ENCODE measurements at places on chromosomes 5 and 9.

DNA sequence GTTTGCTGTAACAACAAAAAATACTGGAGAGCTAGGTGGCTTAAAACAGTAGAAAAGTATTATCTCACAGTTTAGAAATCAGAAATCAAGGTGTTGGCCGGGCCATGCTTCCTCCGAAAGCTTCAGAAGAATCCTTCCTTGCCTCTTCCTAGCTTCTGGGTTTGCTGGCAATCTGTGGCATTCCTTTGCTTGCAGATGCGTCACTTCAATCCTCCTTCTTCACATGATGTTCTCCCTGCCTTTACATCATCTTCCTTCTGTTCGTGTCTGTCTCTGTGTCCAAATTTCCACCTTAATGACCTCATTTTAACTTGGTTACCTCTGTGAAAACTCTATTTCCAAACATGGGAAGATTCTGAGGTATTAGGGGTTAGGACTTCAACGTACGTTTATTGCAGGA is 90.4 kb upstream of the CHD1 start:
- DNase-seq: no peak

DNA sequence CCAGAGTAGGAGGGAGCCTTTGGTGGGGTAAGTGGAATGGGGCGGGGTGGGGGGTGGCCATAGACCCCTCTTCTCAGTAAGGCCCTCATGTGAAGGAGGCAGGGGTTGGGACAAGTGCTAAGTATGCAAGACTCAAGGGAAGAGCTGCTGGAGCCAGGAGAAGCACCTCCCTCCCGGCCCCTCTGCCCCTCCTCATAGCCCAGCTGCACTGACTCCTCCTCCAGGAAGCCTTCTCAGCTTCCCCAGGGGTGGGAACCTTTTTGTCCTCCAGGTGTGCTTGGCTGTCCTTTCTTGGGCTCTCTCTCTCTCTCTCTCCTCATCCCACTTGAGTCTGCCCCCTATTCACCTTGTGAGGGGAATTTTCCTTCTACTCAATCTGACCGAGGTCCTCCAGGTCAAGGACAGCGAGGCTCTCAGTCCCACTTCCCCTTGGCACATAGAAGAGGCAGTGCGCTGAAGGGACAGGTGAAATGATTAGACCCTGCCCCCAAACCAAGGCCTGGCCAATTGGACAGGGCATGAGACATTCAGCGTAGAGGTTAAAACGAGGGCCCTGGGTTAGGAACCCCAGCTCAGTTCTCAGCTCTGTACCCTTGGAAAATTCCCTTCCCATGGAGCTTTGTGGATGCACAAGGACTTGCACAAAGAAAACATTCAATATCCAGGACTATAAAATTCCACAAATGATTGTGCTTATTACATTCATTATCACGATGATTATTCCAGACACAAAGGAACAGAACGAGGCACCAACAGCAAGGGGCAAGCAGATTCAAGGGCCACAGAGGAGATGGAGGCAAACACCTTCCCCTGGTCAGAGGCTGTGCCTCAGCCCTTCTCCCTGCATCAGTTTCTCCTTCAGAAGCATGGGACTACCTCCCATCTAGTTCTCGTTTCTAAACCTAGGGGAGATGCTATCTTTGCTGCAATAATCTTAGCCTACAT is 45.6 kb upstream of the IL17B start:
- no peak for DNase-seq

DNA sequence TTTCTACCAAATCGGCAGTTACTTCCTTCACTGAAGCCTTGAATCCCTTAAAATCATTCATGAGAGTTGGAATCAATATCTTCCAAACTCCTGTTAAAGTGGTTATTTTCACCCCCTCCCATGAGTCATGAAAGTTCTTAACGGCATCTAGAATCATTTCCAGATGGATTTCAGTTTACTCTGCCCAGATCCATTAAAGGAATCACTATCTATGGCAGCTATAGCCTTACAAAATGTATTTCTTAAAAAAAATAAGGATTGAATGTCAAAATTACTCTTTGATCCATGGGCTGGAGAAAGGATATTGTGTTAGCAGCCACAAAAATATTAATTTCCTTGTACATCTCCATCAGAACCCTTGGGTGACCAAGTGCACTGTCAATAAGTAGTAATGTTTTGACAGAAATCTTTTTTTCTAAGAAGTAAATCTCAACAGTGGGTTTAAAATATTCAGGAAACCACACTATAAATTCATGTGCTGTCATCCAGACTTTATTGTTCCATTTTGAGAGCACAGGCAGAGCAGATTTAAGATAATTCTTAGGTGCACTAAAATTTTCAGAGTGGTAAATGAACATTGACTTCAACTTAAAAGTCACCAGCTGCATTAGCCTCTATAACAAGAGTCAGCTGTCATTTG is 767.7 kb downstream of the DTWD2 start:
- no peak for DNase-seq

DNA sequence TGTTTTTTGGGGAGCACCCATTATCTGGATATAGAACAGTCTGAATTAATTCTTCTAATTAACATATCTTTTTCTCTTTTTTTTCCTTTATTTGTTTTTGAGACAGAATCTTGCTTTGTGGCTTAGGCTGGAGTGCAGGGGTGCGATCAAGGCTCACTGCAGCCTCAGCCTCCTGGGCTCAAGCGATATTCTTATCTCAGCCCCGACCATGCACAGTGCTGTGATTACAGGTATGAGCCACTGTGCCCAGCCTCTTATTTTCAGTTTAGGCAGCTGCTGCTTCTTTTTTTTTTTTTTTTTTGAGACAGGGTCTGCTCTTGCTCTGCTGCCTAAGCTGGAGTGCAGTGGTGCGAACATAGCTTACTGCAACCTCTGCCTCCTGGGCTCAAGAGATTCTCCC is 20.2 kb downstream of the UBE2R2 start:
- DNase-seq: no peak

DNA sequence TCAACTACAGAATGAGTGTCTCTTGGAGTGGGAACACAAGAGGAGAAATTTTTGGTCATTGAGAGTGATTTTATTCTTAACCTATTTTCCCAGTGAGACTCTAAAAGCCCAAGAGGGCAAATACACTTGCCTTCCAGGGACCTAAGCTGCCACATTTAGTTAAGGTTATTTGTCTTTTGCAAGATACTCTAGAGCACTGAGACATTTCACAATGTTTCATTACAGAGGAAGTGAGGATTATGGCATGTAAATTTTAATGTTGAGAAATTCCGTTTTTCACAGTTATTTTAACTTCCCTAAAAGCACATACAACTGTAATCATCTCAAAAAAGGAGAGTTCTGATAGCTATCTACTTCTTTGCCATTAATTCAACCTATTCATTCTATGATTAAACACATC is 38.7 kb upstream of the RAB3C start:
- DNase-seq: no peak

DNA sequence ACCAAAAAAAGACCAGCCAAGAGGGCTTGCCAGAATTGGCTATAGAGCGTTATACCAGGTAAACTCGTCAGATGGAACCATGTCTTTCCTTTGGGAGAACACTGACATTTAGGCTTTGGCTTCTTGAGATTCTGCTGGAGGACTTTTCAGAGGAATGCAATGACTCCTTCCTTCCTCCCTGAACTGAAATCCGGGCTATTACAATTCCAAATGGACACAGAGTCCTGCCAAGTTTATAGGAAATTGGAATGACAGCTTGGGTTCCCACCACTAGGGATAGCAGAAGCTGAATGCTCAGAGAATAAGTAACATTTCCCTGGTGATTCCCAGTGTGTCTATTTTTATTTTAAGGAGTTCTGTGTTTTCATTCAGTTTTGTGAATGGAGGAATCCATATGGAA is 143.0 kb downstream of the FGF1 start:
- DNase-seq: no peak

DNA sequence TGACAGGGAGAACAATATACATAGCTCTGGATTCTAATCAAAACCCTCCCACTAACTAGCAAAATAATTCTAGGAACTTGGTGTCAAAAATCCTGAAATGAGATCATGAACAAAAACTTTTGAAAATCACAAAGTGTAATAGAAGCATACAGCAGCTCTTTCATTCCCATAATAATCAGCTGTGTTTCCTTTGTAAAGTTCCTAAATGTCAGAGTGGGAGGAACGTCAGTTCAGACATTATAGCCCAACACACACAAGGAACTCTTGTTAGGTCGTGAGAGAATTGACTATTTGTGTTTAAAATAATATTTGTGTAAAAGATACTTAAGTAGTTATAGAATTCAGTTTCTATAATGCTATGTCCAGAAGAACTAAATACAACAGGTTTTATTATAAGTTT is 312.8 kb downstream of the SEMA5A start:
- DNase-seq: no peak

- DNase-seq: peak; percentile 20
These were observed 247.4 kb downstream of the SMARCA2 start for GRCh38 chr9:2262386-2263071.

- no peak for DNase-seq
These were observed 151.7 kb upstream of the MOCS2 start for GRCh38 chr5:53261245-53261644.

DNA sequence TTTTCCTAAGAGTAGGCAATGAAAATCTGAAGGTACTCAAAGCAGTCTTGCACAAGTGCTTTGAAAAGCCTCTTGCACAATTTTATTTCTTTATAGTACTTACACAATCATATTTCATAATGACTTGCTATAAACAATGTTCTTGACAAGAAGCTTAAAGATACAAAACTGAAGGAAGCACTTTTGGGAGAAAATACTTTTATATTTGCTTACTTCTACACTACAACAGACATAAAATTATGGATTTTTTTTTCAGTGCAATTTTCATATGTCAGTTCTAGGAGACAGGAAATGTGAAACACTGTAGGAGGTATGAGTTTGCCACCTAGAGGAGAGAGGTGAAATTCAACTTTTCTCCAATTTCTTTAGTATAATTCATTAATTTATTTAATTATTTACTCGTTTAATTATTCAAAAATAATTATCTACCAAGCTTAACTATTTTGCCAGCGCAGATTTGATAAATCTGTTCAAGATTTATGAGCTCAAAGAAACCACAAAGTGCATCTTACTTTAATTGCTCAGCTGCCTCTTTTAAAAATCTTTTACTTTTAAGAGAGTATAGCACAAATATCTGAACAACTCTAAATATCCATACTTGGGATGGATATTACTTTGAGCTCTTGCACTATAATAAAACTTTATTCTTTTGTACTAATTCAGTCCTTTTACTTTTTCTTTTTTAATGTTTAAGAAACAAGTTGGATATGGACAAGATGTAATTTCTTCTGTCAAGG is 29.0 kb upstream of the CDKN2B start:
- peak; percentile 70 for DNase-seq

GRCh38 chr9:128081056-128081455 is 13.0 kb downstream of the SLC25A25 start:
- DNase-seq: peak; percentile 91

DNA sequence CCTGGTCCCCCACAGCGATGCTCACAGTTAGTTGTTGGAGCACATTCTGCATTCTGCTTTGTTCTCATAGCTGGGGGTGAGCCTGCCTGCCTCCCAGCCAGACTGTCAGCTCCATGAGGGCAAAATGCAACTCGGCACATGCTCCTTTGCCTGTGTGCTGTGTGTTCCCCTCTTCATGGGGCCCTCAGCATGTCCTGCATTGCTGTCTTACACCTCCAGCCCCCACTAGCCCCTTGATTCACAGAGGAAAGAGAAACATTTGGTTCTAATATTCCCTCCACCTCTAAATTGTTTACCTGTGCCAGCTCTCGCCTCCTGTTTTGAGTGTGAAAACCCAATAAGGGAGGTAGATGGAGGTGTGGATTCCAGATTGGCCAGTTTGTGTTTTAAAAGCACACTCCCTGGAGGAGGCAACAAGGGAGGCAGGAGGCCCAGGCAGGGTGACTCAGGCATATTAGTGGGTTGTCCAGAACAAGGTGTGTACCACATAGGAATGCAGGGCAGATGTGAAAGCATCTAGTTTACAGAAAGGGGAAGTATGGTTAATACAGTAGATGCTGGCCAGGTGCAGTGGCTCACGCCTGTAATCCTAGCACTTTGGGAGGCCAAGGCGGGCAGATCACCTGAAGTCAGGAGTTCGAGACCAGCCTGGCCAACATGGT is 224.6 kb downstream of the AGTPBP1 start:
- no peak for DNase-seq

- peak; percentile 52 for DNase-seq
These were observed 108.9 kb upstream of the POU5F2 start for GRCh38 chr5:93850311-93850710.

- no peak for DNase-seq
These were observed 28.8 kb downstream of the CSF1R start for GRCh38 chr5:150057511-150057910.

- no peak for DNase-seq
These were observed 4.0 kb downstream of the SRP19 start for GRCh38 chr5:112865128-112865527.

GRCh38 chr5:86866036-86866435 is 248.3 kb downstream of the COX7C start:
- peak; percentile 69 for DNase-seq

GRCh38 chr5:134153241-134153640 is 23.5 kb downstream of the SKP1 start:
- DNase-seq: no peak

DNA sequence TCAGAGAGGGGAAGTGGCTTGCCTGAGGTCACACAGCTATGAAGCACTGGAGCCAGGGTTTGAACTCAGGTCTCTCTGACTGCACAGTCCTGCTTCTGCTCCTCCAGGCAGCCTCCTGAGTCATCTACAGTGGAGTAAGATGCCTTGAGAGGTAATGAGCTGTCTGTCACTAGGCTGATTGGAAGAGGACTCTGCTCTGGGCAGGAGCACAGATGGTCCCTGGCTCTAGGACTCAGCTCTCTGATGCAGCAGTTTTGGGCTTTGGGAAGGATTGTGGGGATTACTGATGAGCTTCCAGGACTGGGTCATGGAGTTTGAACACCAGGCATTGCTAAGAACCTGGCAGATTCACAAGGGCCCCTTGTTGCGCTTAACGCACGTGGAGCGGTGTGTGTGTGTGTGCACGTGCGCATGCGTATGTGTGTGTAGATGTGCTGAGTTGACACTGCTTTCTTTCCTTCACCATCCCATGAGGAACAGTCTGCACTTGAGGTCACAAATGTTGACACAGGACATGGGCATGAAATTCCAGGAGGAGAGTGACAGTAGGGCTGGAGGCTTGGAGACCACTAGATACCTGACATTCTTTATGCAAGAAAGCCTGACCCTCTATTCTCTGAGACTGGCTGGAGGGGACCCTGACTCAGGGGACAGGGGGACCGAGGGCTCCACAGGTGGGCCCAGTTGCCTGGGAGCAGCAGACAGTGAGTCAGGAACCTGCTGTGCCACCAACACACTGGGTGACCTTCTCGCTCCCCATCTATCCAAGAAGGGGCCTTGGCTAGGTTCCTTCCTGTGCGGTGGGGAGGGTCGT is 170.5 kb downstream of the RGS3 start:
- no peak for DNase-seq

GRCh38 chr9:104027295-104027694 is 66.8 kb upstream of the SMC2 start:
- peak; percentile 26 for DNase-seq
